GM12864 (cell line): ENCODE measurements at places on chromosomes 11 and 22.

DNA sequence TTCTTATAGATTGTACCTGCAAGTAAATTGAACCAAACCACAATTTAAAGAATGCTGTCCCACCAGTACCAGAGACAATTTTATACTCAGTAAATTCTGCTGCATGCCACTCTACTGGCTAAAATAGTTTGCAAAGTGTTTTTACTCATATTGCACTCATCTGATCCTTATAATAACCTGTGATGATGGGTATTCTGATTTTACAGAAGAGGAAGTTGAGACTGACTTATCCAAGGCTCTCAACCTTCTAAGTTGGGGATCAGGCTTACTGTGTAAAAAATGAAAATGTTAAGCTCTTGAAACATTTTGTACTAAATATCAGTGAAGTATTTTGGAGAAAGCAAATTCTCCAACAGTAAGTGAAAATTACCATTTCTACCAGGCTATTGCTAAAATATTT is 37.9 kb downstream of the RNF169 start:
- no peak for DNase-seq

DNA sequence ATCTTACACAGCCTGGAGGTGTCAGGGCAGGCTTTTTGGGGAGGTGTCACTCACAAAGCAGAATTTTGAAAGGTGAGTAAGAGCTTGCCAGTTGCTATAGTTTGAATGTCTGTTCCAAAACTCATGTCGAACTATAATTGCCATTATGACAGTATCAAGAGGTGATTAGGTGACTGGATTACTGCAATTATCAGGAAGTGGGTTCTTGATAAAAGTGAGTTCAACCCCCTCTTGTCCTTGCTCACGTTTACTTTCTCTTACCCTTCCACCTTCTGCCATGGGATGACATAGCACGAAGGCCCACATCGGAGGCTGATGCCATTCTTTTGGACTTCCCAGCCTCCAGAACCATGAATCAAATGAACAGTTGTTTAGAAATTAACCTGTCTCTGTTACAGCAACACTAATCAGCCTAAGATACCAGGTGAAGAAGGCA is 4.7 kb upstream of the C11orf86 start:
- DNase-seq: no peak

GRCh38 chr11:121762820-121763219 is 310.1 kb upstream of the SORL1-AS1 start:
- no peak for DNase-seq

- no peak for DNase-seq
These were observed 267.2 kb upstream of the MTNR1B start for GRCh38 chr11:92702037-92702804.

DNA sequence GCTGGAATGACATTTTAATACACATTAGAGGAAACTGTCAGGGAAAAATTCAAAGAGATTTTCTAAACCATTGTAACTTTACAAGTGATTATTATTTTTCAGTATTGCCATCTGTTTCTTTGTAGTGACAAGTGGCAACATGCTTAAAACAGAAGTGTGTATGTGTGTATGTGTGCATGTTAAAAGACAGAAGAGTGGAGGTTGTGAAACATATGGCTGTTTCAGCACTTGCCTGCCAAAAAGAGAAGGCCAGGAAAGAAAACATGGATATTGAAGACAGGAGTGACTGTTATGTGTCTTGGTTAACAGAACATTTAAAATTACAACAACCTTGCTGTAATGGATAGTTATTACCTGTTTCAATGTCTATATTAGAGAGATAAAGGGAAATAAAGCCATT is 24.3 kb upstream of the VWA5A start:
- no peak for DNase-seq

- DNase-seq: no peak
These were observed 90.4 kb downstream of the ARHGAP20 start for GRCh38 chr11:110621826-110622225.

- no peak for DNase-seq
These were observed 63.6 kb downstream of the PARVG start for GRCh38 chr22:44244265-44244822.

DNA sequence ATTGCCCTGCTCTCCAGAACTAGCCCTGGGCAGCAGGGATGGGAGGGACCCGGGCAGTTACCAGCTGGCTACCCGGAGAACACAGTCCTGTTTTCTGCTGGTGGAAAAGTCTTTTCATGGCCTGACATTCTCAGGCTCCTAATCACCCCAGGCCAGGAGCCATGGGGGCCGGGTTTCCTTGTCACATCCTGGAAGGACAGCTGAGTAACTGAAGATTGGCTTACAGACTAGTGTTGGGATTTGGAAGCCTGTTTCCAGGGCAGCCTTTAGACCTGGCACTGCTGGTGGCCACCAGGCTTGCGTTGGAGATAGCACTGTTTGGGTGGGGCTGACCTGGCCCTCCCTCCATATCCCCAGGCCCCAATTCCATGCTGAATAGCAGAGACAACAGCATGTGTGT is 349.0 kb downstream of the CTTN start:
- DNase-seq: no peak

DNA sequence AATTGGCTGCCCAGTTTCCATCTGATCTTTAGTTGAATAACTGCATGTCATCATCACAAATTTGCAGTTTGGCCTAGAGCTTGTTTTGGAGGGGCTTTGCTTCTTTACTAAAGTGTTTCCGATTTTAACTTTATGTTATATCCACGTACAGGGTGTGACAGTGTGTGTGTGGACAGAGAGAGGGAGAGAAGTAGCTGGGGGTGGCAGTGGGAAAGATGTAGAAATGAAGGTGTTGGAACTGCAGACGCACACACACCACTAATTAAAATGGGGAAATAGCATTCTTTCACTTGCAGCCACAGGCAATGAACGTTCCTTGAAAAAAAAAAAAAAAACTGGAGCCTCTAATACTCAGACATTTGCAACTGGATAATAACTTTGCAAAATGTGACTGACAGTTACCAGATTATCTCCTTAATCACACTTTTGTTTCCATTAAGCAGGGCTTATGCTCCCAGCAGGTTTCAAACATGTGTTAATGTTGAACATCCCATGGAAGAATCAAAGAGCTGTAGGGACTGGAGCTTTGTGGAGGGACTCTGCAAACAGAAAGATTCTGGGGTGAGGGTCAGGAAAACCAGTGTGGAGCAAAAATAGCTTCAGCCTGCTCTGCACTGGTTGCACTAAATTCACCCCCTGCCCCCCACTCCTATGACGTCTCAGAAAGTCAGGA is 238.1 kb upstream of the TENM4 start:
- no peak for DNase-seq

GRCh38 chr11:27770576-27770975 is 70.3 kb upstream of the BDNF start:
- DNase-seq: no peak

GRCh38 chr22:27493796-27494195 is 307.8 kb downstream of the MN1 start:
- no peak for DNase-seq

GRCh38 chr11:47410370-47411264 is 2.2 kb downstream of the SLC39A13 start:
- no peak for DNase-seq

DNA sequence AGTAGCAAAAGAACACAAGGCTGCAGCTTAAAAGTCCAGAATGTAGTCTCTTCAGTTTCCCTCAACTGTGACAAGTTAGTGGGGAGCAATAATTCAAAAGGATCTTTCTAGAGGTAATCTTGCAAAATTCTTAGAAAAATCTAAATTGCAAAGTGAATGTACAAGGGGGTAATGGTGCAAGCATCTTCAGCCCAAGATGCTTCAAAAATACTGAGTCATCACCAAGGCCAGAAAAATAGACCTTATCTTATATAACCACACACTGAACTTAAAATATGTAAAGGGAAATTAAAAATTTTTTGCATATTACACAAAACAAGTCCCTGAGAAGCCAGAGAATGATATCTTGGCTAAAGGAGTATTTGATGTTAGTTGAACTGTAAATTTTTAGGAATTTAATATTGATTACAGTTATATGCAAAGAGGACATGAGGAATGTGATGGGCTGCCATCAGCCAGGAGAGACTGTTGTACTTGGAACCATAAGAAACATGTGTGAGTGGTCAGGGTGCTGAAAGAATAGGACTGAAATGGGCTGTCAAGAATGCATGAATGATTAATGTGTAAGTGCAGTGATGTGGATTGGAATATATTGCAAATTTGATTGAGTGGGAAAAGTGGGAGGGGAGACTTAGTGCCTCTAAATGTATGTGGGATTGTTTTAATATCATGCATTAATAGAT is 85.7 kb upstream of the LIN7C start:
- no peak for DNase-seq

DNA sequence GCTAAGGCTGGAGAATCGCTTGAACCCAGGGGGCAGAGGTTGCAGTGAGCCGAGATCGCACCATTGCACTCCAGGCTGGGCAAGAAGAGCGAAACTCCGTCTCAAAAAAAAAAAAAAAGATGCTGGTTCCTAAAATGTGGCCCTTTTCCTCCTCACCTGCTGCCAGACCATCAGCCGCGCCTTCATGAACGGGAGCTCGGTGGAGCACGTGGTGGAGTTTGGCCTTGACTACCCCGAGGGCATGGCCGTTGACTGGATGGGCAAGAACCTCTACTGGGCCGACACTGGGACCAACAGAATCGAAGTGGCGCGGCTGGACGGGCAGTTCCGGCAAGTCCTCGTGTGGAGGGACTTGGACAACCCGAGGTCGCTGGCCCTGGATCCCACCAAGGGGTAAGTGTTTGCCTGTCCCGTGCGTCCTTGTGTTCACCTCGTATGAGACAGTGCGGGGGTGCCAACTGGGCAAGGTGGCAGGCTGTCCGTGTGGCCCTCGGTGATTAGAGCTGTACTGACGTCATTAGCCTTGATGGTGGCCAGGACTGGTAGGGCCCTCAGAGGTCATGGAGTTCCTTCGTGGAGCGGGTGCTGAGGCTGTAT is 50.7 kb upstream of the PPP6R3 start:
- no peak for DNase-seq

DNA sequence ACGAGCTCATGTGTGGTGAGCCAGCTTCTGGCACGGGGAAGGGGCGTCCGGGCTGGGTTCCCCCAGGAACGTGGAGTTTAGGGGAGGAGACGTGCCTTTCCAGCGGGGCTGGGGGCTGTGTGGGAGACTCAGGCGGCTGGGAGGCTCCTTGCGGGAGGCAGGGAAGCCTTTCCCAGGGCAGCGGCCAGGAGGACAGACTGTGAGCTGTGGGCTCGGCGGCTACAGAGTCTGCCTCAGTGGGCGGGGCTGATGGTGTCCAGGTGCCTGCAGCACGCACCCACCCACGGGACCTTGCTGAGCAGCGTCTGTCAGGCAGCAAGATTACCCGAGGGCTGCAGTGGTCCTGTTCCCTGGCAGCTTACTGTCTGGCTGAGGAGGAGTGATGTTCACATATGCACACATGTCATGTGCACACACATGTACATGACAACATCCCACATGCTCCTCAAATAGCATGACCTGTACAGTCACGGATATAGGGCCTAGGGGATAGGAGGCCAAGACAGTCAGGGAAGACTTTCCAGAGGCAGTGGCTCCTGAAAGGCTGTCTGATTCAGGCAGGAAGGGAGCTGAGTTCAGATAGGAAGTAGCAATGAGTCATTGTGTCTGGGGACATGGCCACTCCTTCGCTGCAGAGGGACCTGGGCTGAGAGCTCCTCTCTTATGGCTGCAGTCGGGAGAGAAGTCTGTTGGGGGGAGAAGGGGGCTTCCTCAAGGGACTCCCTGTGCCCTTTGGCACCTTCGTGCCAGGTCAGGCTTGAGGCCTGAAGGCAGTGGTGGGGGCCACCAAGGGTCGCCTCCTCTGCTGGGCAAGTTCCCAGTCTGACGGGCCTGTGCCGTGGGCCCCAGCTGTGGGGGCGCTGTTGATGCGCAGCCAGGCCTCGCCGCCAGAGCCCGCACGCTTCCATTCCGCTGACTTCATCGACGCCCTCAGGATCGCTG is 23.3 kb upstream of the PPP6R3 start:
- DNase-seq: no peak

- DNase-seq: no peak
These were observed 42.1 kb upstream of the MYEOV start for GRCh38 chr11:69251639-69252489.

- DNase-seq: peak; percentile 24
These were observed 189.3 kb downstream of the FAT3 start for GRCh38 chr11:92413757-92414513.

DNA sequence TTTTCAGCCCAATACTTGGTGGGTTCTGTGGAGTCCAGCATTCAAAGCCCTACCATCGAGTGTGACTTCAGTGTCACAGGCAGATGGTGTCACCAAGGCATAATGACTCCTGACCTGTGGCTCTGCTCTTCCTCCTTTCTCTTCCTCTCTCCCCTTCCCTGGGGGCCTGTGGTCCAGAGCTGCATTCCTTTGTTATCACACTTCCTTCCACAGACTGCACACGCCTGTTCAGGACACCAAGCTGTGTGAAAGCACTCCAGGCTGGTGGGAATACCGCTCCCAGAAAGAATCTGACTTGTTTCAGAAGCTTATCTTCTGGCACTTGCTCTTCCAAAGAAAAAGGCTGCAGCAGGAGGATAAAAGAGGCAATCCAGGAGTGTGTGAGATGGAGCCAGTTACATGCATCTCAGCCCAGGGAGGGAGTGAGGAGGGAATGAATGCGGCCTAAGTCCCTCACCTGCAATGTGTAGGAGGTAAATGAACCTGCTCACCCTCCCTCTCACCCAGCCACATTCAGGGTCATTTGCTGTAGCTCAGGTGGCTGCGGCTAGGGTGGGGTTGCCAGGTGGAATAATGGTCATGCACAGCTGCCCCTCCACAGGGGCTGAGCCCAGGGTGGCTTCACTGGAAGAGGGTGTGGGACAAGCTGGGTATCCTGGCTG is 79.3 kb downstream of the ADAMTS15 start:
- no peak for DNase-seq

DNA sequence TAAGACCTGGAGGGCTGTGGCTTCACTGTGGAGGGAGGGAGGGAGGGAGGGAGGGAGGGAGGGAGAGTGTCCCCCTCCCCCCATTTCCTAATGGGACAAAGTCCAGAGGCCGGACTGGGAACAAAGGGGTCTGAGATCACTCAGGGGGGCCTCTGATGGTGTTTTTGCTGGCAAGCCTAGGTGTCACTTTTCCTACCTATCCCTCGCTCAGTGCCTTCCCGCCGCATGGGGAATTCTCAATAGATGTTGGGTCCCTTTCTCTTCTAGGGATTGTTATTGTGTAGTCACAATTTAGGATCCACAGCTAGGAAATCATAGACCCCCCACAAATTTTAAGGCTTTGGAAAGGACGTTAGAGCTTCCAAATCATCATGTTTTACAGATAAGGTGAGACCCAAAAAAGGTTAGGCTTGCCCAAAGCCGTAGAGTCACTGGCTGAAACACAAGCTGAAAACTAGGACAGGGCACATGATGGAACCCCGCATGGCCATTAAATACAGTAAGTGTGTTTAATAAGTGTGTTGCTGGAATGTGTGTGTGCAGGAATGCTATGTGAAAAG is 4.8 kb upstream of the FTH1 start:
- DNase-seq: no peak
